ENCODE measurements at places on chromosomes 1 and 21.

DNA sequence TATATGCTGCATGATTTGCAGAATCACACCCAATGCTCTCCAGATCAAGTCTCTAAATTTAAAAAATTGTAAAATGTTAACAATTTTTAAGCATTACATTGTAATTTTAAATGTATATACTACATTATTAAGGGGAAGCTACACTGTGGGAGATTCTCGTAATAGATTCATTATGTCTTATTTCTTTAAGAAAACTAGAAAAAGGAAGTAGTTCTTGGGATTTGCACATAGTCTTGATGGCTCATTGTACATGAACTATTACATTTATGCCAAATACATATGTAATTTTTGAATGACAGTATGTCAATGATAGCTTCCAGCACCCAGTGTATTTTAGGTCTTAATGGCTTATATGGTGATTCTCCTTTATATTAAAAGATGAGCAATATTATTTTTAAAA, 250.3 kb downstream of the PTPRC start:
- DNase-seq = no peak

DNA sequence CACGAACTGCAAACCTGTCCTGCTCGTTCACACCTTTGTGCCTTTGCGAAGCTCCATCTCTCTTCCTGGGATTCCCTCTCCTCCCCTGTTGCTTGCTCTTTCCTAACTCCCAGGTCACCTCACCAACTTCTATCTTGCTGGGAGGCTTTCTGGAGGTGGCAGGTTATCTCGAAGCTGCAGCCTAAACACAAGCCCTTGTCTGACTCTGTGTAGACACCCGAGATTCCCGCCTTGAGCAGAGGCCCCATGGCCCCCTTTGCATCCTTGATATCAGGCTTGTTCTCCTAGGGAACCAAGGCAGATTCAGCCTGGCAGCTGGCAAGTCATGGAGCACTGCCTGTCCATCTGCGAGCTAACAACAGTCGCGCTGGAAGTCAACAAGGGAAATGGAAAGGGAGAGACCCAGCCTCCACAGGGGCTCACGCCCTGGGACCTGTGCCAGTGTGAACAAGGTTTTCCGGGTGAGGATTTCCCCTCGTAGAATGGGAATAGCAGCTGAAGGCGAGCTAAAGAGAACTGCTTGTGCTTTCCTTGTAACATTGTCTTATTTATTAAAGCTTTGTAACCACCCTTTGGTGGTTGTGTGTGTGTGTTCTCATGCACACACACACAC, 109.5 kb upstream of the JUN start:
- DNase-seq = peak; percentile 49

DNA sequence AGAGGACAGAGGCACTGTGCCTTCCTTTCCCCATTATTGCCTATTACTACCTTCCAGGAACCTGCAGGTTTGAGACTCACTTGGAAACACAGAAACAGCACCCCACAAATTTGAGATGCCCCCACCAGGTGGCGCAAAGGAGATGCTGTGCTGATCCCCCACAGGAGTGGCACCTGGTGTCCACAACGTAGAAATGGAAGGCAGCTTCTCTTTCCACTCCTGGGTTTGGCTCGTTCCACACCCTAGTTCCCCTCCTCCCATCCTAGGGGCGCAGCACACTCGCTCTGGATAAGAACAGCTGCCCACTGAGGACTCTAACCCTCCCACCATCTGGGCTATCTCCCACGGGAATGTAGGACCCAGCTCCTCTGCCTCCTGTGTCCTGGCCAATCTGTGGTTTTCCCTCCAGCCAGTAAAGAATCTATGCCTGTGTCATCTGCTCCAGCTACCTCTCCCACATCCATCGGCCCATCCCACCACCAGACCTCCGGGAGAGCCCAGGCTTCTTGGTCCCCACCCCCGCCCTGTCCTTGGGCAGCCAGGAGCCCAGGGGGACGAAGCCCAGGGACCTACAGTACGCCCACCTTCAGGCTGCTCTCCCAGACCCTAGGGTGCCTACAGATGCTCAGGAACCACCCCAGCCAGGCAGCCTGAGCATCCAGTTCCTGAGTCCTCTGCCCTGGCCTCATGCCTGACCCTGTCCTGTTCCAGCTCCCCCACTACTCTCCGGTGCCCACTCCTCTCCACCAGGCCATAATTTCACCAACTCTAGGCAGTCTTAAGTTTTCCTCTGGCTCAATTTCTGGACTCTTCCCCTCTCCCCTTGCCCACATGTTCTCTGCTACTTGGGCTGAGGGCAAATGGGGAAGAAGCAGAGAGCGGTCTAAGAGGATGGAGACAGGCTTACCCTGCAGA, 549 bp downstream of the THBS3 start:
- peak; percentile 83 for DNase-seq

- no peak for DNase-seq
These were observed 42.1 kb upstream of the S1PR1 start for GRCh38 chr1:101194746-101195145.

GRCh38 chr1:39159224-39160036, 45.1 kb upstream of the MACF1 start:
- DNase-seq = no peak

GRCh38 chr1:28208818-28209441, 23.9 kb downstream of the DNAJC8 start:
- DNase-seq = no peak

DNA sequence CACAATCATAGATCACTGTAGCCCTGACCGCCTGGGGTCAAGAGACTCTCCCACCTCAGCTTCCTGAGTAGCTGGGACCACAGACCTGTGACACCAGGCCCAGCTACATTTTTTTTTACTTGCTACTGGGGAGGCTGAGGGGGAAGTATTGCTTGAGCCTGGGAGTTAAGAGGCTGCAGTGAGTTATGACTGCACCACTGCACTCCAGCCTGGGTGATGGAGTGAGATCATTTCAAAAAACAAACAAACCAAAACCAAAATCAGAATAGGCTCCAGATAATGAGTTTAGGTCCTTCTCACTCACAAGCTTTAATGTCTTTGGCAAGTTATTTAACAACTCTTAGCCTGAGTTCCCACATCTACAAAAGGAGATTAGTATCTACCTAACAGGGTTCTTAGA, 22.8 kb downstream of the WDR26 start:
- no peak for DNase-seq

- no peak for DNase-seq
These were observed 737.8 kb upstream of the PTBP2 start for GRCh38 chr1:95983831-95984230.

DNA sequence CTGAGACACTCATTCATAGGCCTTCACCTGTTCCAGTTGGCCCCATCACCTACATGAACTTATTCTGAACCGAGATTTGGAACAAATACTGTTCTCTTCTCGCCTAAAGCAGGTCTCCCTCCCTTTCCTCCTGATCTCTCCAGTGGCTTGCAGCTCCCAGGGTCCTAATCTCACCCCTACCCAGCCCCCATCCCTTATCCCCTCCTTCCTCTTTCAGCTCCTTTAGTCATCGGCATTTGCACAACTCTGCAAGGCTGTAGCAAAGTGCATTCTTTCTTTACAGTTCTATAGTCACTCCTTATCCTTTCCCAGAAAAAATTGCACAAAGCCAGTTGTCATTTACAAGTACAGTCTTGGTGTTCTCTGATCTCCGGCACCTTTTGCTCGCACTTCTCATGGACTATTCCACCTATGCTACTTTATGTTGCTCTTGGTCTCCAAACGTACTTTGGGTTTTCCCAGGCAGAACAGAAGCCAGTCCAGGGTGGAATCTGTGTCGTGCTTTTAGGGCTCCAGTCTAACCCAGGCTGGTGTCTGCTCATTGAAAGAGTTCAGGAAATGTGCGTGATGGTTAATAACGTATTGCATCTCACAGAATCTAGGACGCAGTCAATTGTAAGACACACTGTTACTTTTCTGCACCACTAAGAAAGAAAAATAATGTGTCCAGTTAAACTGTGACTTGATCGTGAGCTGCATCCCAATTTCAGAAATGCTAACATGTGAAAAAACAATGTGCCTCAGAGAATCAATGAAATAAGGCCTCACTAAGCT, 965 bp downstream of the ABCA4 start:
- DNase-seq = no peak

- DNase-seq = no peak
These were observed 54.4 kb upstream of the WNT2B start for GRCh38 chr1:112454316-112454715.
